ENCODE measurements at places on chromosomes 1 and 21.

DNA sequence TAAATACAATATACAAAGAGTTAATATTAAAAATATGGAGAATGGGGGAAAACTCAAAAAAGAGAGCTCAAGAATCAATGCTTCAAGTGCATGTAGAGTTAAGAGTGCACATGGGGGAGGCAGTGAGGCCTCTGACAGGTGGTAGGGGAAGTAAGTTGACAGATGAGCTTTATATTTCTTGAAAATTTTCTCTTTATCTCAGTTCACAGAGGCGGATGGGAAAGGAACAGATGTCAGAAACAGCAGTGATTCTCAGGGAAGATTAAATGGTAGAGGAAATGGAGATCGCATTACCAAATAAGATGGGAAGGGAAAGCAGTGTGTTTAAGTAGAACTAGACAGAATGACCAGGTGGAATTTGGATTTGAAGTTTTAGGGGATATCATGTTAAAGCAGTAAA is 200.1 kb upstream of the C1orf105 start:
- DNase-seq, result no peak

- DNase-seq, result no peak
Observed at GRCh38 chr21:42122808-42123207, 51.7 kb downstream of the UMODL1 start.

GRCh38 chr1:236733653-236734052 is 47.4 kb downstream of the ACTN2 start:
- no peak for DNase-seq

GRCh38 chr1:39368045-39368444 is 123.4 kb upstream of the BMP8A start:
- no peak for DNase-seq

DNA sequence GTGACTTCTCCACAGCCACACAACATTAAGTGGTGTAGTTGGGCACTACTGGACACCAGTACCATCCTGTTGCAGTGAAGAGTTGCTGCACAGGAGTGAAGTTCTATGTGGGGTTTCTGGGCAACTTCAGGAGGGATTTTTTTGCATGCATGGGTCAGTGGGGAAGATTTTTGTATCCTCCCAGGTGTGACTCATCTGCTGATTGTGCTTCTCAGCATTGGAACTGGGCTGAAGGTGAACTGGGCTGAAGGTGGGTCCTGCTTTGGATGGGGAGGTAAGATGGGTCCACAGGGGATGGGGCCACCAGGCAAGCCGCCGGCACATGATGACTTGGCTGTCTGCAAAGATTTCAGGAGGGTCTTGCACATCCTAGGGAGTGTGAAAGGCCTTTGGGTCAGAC is 2.6 kb downstream of the SERINC2 start:
- DNase-seq, result no peak

GRCh38 chr1:91555821-91556531 is 55.3 kb downstream of the CDC7 start:
- no peak for DNase-seq
